SJCRH30 (cell line): ENCODE measurements at places on chromosomes 3 and 15. TPM values are rescaled to one million over a fixed set of nuclear protein-coding genes. Genes with fewer than 3 reads are reported as not detected.

Gene ZNF660
- total RNA-seq: 6.5 and 8.3 TPM in 2 replicates

- H3K36me3 ChIP-seq: peaks cover 26% of the 10 kb centered on the region
- no peak for DNase-seq
- H3K4me1 ChIP-seq: no peaks in the 10 kb centered on the region
- no peak overlapping the region for H3K27ac ChIP-seq
Observed at GRCh38 chr3:53122933-53123305, 7.3 kb downstream of the RFT1 start.

- no peaks in the 10 kb centered on the region for H3K4me1 ChIP-seq
- no peak for DNase-seq
- H3K4me3 ChIP-seq: no peak overlapping the region
- no peaks in the 10 kb centered on the region for H3K27me3 ChIP-seq
- H3K27ac ChIP-seq: no peak overlapping the region
Observed at GRCh38 chr15:63718590-63719035, 115.1 kb downstream of the HERC1 start.

DNA sequence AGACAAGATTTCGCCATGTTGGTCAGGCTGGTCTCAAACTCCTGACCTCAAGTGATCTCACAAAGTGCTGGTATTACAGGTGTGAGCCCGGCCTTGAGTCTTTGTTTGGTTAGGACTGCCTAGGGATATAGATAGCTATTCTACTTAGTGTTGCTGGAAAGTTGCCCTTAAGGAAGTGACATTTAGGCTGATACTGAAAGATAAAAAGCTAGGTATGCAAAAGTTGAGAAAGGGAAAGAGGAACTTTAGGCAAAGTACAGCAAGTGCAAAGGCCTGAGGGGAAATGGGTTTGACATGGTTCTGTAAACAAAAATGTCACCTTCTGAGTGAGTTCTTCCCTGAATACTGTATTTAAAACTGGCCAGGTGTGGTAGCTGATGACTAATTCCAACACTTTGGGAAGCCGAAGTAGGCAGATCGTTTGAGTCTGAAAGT, 111.5 kb downstream of the ZNF609 start:
- DNase-seq: no peak
- H3K4me1 ChIP-seq: peaks cover 3% of the 10 kb centered on the region
- H3K27me3 ChIP-seq: no peaks in the 10 kb centered on the region
- peaks cover 3% of the 10 kb centered on the region; the same call in 1 of the 2 replicates for H3K36me3 ChIP-seq

DNA sequence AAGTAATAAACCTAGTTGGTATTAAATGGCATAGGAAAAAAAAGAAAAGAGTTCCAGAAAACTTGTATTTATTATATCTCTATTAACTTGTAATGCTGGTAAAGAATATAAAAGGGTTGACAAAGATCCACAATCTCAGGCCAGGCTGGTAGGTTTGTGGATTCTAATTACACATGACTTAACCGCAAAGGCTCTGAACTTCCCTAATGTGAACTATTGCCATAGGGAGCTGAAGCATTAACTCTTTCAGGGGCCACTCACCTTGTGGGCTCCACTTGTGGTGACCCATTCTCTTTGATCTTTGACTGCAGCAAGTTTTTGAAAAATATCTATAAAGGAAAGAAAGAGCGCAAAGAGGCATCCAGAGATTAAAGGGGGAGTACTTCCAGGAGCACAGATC, 58.5 kb downstream of the NEK10 start:
- H3K36me3 ChIP-seq: no peaks in the 10 kb centered on the region
- H3K4me1 ChIP-seq: no peaks in the 10 kb centered on the region
- H3K4me3 ChIP-seq: no peak overlapping the region
- no peak overlapping the region for H3K27ac ChIP-seq
- no peaks in the 10 kb centered on the region for H3K27me3 ChIP-seq
